ENCODE measurements at places on chromosomes 4 and X. TPM values are rescaled to one million over a fixed set of nuclear protein-coding genes. Genes with fewer than 3 reads are reported as not detected.
A peak's percentile ranks its signal among the peaks of the same experiment; 100 is the strongest.

Gene STPG2
- total RNA-seq: 3.7 TPM

DNA sequence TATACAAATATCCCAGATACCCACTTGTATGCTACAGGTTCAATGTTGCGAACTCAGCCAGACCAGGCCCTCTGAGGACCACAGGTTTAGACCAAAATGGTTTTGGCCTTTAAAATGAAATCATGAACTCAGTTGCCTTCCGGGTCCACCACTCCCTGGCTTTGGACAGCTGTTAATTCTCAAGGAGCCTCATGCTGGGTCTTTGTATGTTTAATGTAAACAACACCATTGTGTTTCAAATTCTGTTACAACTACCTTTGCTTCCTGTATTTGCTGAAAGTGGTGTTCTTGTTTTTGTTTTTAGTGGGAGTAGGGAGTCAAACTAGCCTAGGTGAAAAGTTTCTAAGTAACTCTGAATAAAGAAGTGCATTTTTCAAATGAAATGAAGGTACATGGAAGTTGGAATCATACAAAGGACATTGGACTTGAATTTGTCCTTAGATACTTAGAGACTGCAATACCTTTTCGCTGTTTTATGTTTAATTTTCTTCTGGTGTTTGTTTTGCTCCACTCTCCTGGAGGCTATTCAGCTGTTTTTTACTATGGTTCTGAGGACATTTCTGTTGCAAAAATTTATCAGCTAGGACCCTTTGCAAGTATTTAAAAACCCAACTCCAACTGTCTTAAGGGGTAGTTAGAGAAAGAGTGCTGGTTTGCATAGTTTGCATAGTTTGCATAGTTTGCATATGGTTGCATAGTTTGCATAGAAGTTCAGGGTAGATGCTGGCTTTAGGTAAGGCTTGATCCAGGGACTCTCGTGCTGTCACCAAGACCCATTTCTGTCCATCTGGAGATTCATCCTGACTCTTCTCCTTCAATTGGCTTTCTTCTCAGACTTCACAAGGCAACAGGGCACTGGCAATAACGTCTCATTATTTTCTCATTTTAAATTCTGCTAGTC lies 70.1 kb downstream of the MID1IP1 start:
- no peak for DNase-seq

GRCh38 chr4:157992948-157993839 lies 179.6 kb downstream of the GASK1B start:
- DNase-seq: no peak

DNA sequence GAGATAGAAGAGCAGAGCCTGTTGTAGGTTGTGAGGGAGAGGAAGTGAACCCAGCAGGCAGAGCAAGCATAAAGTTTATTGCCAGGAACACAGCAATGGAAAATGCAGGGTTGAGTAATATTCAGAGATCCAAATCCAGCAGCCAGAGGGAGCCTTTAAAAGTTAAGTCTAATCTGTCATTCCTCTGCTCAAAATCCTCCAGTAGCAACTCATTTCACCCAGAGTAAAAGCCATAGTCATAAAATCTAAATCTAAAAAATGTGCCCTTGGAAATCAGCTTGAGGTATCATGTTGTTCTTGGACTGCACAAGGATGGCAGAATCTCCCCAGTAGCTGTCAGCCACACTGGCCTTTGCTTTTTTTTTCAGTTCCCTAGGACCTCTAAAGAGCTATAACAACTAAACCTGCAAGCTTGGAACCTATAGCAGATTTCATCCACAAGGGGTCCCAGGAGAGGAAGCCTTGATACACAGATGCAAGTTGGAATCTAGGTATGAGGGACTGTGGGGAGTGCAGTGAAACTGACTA lies 62.9 kb upstream of the FRAS1 start:
- peak; percentile 23 for DNase-seq

- no peak for DNase-seq
These were observed 8.5 kb downstream of the SMS start for GRCh38 chrX:21948897-21949578.
